ENCODE measurements at places on chromosomes 2 and 18.

DNA sequence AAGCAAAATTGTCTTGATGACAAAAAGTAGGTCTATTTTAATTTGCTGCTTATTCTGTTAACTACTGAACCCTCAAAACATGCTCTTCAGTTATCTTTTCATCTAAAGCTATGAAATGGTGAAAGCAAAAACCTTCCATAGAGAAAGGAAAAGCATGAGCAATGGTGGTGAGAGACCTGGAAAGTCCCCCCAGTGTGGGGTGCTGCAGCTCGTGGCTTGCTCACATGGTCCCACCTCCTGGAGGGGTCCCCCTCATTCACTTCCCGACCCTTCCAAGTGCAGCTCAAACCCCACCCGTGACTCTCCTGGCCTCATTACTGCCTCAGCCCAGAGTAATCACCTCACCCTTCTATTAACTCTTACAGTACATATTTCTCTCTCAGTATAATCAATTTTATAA, 301.8 kb upstream of the HNRNPA3 start:
- no peak for DNase-seq

GRCh38 chr2:72349016-72349415, 201.4 kb upstream of the CYP26B1 start:
- DNase-seq, result no peak

DNA sequence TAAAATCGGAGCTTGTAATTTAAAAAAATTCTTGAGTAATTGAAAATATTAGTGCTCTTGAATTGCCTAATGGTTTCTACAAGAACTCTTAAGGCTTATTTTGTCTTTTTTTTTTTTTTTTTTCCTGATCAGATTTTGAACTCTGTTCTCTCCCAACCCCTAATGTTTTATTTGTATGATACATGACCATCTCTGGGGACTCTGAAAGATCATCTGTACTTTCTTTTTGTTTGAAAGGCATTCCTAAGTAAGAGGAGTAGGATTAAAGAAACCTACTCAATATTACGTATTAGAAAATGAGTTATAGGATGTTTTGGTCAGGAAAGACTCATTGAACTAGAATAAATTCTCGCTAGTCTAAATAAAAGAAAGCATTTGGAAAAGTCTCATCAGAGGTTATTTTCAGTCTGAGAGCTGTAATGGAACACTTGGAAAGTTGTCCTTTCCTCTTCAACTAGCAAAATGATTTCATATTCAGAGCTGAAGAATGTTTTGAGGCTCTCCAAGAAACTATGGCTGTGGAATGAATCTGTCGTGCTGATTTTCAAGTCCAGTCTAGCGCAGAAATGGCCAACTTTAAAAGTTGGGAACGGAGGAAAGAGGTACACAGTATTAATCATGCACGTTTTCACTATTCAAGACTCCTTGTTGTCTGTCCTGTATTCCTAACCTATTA, 182.7 kb downstream of the PRPF40A start:
- DNase-seq, result no peak

DNA sequence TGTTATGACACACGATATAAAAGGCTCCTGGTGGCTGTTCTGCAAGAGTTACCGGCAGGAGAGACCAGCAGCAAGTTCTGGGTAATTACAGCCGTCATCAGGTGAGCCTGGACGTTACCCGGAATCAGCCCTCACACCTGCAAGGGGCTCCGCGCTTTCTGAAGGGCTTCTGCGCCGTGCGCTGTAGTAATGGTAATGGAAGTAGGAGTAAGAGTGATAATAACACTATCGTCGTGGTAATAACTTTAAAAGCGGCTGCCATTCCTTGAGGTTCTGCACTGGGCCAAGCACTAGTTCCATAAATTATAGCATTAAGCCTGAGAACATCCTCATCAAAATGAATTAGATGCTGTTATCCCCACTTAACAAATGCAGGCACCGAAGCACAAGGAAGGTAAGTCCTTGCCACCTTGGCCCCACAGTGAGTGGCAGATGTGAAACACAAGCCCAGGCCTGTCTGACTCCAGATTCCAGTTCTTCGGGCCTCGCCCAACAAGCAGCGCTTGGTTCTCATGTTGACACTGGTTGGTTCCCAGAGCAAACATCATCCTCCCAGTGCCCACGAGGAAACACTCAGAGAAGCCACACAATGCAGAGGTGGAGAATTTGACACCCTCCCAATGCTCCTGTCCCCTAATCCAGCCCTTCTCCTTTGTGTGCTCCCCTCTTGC, 205.2 kb downstream of the EIPR1 start:
- no peak for DNase-seq

GRCh38 chr2:235690809-235691450, 197.1 kb downstream of the AGAP1 start:
- no peak for DNase-seq

DNA sequence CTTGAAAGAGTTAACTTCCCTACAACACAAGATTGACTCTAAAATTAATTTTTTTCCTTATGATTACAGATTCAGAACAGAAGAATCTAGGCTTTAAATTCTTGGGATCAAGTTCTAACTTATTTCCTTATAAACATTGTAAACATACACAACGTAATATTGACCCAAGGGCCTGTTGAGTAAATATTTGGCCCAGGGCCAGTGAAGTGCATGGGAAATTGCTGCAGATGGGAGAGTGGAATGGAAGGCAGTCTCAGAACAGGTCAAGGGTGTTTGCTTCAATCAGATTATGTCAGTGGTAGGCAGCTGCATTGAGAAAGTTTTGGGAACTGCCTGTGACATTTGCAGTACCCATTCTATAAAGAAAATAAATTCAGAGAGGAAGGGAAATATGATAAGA, 137.6 kb downstream of the MYO1B start:
- no peak for DNase-seq

DNA sequence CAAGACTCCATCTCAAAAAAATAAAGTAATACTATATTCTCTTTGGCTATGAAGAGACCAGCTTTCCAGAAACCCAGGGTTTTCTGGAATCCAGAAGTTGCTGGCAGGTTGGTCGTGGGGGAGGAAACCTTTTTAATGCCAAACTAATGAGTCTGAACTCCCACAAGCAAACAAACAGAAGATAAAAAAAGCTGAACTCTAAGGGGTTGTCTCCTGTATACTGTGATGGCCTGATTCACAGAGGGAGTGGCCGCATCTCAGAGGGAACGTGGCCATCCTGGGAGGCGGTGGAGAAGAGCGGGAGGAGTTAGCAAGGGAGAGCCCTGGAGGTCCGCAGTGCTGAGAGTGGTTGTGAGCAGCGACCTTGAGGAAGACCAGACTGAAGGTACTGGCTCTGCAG, 36.1 kb downstream of the LIMS1 start:
- peak; percentile 70 for DNase-seq

Measured in endodermal cell (in vitro differentiated cells).